Gastroesophageal sphincter (tissue), 4 donors: ENCODE measurements at places on chromosomes 16 and 17.

DNA sequence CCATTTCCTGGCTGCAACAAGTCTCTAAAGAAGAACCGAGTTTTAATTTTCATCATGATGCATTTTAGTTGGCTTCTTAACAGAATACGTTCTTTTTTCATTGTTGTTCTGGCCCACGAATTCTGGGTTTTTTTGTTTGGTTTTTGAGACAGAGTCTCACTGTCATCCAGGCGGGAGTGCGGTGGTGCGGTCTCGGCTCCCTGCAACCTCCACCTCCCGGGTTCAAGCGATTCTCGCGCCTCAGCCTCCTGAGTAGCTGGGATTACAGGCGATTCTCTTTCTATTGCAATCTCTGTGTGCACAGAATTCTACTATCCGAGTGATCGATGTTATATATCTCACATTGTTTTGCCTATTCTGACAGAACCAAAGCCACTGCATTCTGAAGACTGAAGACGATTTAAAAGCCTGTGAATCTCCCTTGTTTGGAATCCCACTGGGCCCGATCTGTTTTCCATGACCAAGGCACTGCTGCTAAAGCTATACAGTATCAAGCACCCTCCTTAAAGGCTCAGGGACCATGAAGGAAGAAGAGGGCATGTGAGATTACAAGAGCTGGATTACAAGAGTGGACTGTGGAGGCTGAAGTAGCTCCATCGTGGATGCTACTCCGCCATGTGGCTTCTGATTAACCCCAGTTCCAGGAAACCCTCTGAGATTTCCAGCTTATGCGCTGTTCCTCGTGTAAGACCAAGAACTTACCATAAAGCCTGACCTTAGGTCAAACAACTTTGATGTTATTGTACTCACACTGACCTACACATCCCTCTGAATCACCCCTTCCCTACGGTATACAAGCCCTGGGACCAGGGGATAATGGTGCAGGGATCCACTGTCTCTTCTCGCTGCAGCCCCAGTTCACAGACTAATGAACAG, 44.3 kb downstream of the ADCY9 start:
- ATAC-seq = no peak
- no peak overlapping the region for H3K27ac ChIP-seq
- no peaks in the 10 kb centered on the region for H3K4me1 ChIP-seq
- H3K36me3 ChIP-seq = peaks cover 8% of the 10 kb centered on the region

GRCh38 chr17:77565166-77565565, 393.3 kb upstream of the TNRC6C start:
- no peaks in the 10 kb centered on the region for H3K4me1 ChIP-seq
- H3K4me3 ChIP-seq = no peak overlapping the region
- no peaks in the 10 kb centered on the region for H3K27me3 ChIP-seq
- no peak overlapping the region for H3K27ac ChIP-seq
- H3K36me3 ChIP-seq = peaks cover 7% of the 10 kb centered on the region

- H3K4me1 ChIP-seq = no peaks in the 10 kb centered on the region
- no peak overlapping the region for H3K27ac ChIP-seq
- H3K4me3 ChIP-seq = no peak overlapping the region
Observed at GRCh38 chr16:57167953-57168352, 17.9 kb downstream of the PSME3IP1 start.

- ATAC-seq = no peak
- H3K27me3 ChIP-seq = no peaks in the 10 kb centered on the region
- no peaks in the 10 kb centered on the region for H3K4me1 ChIP-seq
- H3K4me3 ChIP-seq = no peak overlapping the region
- no peak overlapping the region for H3K27ac ChIP-seq
Observed at GRCh38 chr17:3222505-3222904, 15.0 kb downstream of the OR1A1 start.

- H3K36me3 ChIP-seq = no peaks in the 10 kb centered on the region
- H3K27ac ChIP-seq = no peak overlapping the region
- ATAC-seq = no peak
- no peak overlapping the region for H3K4me3 ChIP-seq
- no peaks in the 10 kb centered on the region for H3K4me1 ChIP-seq
Observed at GRCh38 chr16:81881228-81881627, 102.1 kb downstream of the PLCG2 start.

DNA sequence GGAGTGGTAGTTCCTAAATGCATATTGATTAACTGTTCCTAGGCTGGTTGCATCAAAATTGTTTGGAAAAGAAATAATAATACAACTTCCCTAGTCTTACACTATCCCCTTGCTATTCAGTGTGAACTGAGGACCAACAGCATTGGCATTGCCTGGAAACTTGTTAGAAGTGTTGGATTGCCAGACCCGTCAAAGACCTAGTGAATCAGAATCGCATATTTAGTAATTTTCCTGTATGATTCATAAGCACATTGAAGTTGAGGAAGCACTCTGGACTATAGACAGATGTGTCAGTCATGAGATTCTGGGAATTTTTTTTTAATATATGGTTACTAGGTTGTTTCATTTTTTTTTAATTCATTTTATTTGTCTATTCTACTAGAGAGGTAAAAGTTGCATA, 34.7 kb upstream of the KCNJ16 start:
- no peak for ATAC-seq
- H3K27ac ChIP-seq = no peak overlapping the region
- no peak overlapping the region for H3K4me3 ChIP-seq
- no peaks in the 10 kb centered on the region for H3K4me1 ChIP-seq
- H3K36me3 ChIP-seq = no peaks in the 10 kb centered on the region
- no peaks in the 10 kb centered on the region for H3K27me3 ChIP-seq

DNA sequence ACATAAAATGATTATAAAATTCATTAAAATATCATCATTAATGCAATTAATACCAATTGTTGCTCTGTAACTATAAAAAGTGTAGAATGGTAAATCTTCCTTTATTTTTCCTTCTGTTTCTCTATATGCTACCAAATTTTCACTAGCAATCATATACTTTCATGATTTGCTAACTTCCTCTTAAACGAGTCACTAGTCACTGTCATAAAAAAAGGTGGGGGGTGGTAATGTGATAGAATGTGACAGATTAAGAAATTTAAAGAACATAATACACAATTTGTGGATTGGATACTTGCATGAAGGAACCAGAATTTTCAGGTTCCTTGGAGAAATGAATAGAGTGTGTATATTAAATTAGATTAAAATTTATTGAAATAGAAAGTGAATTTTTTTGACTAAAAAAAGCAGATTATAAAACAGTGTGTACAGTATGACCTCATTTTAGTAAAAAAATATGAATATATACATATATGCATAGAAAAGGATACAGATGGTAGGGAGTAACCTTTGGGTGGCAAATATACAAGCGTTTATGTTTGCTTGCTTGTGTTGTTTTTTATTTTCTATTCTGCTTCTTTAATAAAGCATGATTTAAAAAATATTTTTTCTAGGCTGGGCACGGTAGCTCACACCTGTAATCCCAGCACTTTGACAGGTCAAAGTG, 56.7 kb upstream of the C17orf78 start:
- H3K27ac ChIP-seq = no peak overlapping the region
- ATAC-seq = no peak
- no peak overlapping the region for H3K4me3 ChIP-seq
- no peaks in the 10 kb centered on the region for H3K4me1 ChIP-seq
